Renal pelvis (tissue), 12 donors: ENCODE measurements at places on chromosomes 11 and 22. TPM values are rescaled to one million over a fixed set of nuclear protein-coding genes. Genes with fewer than 3 reads are reported as not detected.

Gene BIRC3
- polyA plus RNA-seq = 1.2 TPM

Gene SESN3
- polyA plus RNA-seq = 67.0 TPM

Gene POLD3
- 39.1 TPM for polyA plus RNA-seq

Gene NDUFS8
- polyA plus RNA-seq = 98.1 TPM

Gene RASSF10
- polyA plus RNA-seq = 27.6 TPM

Gene SCN2B
- 3.7 TPM for polyA plus RNA-seq

Gene OR10D3
- not detected for polyA plus RNA-seq

Gene CASP5
- polyA plus RNA-seq = not detected

Gene CALCB
- 3.6 TPM for polyA plus RNA-seq

Gene OR51B4
- 0.09 TPM for polyA plus RNA-seq

Gene MIOX
- 4.2 TPM for polyA plus RNA-seq

Gene TBC1D10A
- polyA plus RNA-seq = 18.0 TPM

Gene CHADL
- 4.9 TPM for polyA plus RNA-seq

Gene ACTN3
- polyA plus RNA-seq = 0.32 TPM

Gene ACR
- polyA plus RNA-seq = 0.58 TPM

Gene SLC17A6
- not detected for polyA plus RNA-seq

Gene EHBP1L1
- polyA plus RNA-seq = 12.5 TPM

Gene TESMIN
- polyA plus RNA-seq = 21.3 TPM

Gene MYH9
- 293 TPM for polyA plus RNA-seq

Gene NLRP6
- polyA plus RNA-seq = 0.40 TPM

Gene KRTAP5-9
- polyA plus RNA-seq = 0.26 TPM

Gene PHOX2A
- polyA plus RNA-seq = not detected

Gene NAALAD2
- polyA plus RNA-seq = 14.2 TPM

Gene BID
- polyA plus RNA-seq = 18.8 TPM

Gene PLAAT3
- polyA plus RNA-seq = 22.5 TPM

Gene TRIM49B
- polyA plus RNA-seq = not detected

Gene USP28
- polyA plus RNA-seq = 39.5 TPM

Gene SPDYC
- not detected for polyA plus RNA-seq

Gene FOXR1
- polyA plus RNA-seq = 0.07 TPM

Gene SOX6
- polyA plus RNA-seq = 29.3 TPM

Gene CRYBA4
- not detected for polyA plus RNA-seq

Gene MS4A14
- polyA plus RNA-seq = 0.27 TPM

Gene AIFM3
- polyA plus RNA-seq = 1.5 TPM

Gene LUZP2
- polyA plus RNA-seq = 1.7 TPM

Gene DSCAML1
- 4.0 TPM for polyA plus RNA-seq

Gene OR4C15
- polyA plus RNA-seq = not detected

Gene MYOD1
- 0.04 TPM for polyA plus RNA-seq
